Dorsolateral prefrontal cortex (tissue), 122 donors: ENCODE measurements at places on chromosomes 3 and 15.

- DNase-seq: peak; percentile 19
Observed at GRCh38 chr15:43903864-43904290, 77.1 kb downstream of the WDR76 start.

DNA sequence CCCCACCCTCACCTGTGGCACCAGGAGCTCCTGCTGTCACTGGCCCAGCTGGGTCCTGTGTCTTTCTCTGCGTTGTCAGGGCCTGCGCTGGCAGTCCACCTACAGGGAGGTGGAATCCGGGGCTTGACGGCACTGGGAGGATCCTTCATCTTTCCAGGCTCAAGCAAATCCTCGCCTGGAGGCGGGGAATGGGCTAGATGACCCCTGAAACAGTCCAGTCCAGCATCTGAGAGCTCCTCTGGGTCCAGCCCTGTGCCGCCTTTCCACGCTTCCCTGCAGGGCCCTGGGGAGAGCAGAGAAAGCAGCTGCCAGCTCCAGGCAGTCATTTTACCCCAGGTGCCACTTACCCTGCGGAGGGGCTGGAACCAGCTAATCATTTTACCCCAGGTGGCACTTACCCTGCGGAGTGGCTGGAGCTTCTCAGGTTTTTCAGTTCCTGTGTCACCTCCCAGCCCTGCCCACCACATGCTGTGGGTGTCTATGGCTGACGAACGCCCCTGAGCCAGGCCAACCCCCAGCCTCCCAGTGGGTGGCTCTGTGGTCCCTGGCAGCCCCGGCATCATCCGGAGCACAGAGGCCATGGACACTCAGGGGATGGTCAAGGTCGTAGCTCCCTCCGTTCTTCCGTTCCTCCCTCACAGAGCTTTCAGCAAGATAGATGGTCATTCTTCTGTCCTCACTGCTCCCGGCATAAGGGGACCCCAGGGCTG is 17.9 kb upstream of the ADIPOQ start:
- DNase-seq: peak; percentile 11

DNA sequence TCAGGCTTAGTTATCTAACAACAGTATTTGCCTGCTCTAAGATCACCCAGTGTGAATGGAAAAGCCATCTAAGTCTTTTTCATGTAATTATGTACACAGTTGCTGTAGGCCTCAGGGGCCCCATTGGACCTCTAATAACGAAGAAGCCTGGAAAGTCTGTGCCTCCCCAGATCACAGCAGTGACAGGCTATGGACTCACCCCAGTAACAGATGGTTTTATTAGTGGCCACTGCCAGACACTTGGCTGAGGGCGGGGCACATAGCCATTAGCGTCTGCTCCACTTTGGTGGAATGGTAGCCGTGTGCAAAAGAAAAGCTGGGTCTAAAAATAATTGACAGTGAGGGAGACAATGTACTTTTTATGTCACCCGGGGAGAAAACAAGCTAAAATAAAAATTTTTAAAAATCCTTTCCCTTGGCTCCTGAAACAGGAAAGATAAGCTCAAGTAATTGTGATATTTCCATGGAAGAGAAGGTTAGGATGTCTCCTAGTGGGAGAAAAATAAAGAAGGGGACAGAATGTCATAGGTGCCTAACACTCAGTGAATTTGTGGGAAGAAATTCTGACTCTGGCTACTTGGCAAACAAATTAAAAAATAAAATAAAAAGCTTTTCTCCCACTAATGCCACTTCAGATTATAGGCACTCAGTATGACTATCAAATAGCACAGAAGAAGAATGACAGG is 44.3 kb upstream of the ZNF385D start:
- no peak for DNase-seq

GRCh38 chr15:24924153-24924552 is 30.6 kb upstream of the SNRPN start:
- no peak for DNase-seq

DNA sequence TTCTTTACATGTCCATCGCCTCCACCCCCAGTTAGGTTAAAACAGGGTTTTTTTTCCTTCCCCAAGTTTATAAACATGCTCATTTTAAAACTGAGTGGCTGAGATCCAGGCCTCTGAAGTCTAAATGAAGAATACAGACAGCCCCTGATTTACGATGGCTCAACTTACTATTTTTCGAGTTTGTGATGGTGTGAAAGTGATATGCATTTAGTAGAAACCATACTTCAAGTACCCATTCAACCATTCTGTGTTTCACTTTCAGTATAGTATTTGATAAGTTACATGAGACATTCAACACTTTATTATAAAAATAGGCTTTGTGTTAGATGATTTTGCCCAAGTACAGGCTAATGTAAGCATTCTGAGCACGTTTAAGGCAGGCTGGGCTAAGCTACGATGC is 30.5 kb upstream of the GNB5 start:
- no peak for DNase-seq

GRCh38 chr3:28672406-28672805 is 323.8 kb upstream of the AZI2 start:
- DNase-seq: no peak

DNA sequence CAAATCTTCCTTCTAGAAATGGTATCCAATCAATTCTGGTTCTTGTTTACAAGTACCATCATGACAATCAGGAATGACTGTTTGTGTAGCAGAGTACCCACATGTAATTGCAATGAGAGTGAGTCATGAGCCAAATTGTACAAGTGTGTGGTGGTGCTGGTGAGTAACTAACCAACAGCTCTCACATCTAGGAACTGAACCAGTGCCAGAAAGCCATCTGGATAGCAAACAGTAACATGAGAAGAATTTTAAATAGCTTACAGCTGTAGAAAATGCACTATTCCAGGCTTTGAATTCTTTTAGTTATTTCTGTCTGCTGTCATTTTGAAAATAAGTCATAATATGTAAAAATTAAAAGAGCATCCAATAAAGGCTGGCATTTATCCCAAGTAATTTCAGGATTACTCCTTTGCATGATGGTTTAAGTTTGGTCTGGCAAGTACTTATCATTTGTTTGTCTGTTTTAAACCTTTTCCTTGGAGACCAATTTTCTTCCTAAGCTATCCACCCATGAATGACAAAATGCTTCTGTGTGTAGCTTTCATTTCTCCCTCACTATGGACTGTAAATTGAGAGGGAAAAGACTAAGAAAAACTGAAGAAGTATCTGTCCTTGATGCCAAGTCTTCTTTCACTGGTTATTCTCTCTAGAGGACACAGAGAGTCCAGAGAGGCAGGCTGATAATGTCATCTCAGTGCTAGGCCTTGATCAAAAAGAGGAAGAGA is 60.0 kb downstream of the PIK3CB start:
- DNase-seq: peak; percentile 88

GRCh38 chr15:71387810-71388209 is 272.5 kb downstream of the THSD4 start:
- no peak for DNase-seq

DNA sequence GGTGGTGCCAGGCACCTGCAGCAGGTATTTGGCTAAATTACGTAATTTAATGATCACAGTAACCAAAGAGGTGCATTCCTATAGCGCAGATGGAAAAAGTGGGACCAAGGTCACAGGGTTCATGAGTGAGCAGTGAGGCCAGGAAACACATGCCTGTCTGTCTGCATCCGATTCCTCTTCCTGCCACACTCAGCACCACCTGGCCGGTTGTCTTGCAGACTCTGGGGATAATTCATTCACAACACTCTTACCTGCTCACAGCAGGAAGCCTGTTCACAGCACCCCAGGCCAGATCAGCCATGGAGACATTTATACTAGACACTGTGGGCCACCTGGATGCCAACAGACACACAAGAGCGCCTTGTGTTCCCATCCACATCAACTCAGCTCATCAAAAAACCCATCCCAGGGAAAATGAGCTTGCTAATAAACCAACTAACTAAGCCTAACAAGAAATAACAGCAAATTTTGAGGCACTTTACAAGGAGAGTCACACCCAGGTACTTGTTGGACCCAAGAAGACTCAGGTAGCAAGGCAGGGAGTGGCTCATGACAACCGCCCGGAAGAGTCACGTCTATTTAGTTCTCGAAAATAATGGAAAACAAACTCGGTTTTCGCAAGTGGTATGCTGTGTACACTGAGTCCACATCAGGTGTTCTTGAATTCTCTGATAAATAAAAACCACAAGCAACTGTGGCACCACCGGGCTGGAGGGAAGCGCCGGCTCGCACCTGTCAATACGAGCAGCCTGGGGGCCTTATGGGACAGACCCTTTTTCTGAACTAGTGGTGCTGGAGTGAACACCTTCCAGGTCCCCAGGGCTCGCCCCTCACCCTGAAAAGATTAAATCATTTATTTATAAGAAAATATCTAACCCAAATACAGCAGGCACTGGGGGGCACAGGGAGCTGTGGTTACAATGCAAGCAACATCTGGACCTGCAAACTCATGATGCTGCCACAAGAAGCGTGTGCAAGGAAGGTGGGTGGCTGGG is 40.5 kb downstream of the FAM174B start:
- no peak for DNase-seq

GRCh38 chr3:51024765-51025632 is 350.3 kb downstream of the DOCK3 start:
- DNase-seq: no peak

- DNase-seq: no peak
Observed at GRCh38 chr15:88018869-88019641, 237.5 kb downstream of the NTRK3 start.

GRCh38 chr15:101329309-101329863 is 34.3 kb upstream of the SNRPA1 start:
- DNase-seq: no peak

GRCh38 chr3:196842567-196843434 is 24.9 kb upstream of the SENP5 start:
- DNase-seq: no peak

DNA sequence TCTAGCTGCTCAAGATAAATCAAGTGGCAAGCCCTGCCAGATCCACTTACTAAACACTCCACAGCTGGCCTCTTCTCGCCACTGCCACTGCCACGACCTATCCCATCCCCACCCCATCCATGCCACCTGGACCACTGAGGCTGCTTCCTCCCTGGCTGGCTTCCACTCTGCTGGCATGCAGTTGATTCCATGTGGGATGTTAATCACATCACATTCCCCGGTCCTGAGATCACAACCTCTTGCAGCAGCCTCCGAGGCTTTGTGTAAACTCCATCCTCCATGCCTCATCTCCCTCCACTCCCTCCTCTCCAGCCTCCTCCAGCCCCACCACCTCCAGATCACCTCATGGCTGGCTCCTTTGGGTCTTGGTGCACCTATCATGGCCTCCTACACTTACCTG is 7.7 kb downstream of the NCKIPSD start:
- DNase-seq: no peak

DNA sequence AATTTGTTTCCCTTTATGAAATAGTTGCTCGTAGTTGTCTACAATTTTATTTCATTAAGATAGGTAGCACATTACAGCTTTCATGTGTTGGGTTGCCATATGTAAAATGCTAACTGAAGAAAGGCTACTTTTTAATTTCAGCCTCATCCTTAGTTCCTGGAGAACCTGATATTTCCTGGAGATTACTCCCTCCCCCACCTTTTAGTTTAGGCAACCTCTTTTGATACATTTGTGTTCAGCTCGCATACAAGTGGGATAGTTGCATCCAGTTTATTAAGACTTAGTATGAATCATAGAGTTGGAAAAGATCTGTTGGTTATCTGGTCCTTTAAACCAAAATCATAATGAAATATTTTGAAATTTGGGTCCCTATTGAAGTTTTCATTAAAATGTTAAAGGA is 6.0 kb downstream of the SETD5 start:
- no peak for DNase-seq

- no peak for DNase-seq
Observed at GRCh38 chr3:192927016-192927415, 9.4 kb upstream of the MB21D2 start.

DNA sequence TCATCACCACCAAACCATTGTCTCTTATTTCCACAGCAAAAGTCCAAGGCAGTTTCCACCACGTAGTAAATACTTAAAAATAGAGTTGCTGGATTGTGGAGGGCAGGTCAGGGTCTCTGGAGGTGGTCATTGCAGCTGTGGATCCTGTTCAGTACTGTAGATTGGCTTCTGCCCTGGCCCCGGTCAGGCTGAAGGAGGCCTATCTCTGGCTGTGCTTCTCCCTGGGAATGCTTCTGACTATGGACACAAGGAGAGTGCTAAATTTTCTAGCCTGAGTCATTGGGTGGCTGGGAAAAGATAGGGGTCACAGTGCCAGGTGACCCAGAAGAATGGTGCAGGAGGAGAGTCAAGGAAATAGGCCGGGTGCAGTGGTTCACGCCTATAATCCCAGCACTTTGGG is 26.3 kb upstream of the GMPPB start:
- no peak for DNase-seq

DNA sequence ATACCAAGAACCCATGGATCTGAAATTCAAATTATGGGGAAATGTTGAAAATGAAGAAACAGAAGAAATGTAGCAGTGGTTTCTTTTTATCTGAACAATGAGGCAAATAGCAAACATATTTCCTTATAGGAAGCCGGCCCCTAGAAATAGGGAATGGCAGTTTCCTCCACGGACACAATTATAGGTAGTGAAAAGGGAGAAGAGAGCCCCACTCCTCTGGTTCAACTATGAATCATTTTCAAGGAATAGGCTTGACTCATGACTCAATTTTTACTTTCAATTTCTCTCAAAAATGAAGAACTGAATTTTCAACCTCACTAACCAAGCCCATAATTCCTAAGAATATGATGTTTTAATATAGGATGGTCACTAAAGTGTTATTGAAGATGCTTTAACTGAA is 243.1 kb downstream of the MECOM start:
- no peak for DNase-seq

DNA sequence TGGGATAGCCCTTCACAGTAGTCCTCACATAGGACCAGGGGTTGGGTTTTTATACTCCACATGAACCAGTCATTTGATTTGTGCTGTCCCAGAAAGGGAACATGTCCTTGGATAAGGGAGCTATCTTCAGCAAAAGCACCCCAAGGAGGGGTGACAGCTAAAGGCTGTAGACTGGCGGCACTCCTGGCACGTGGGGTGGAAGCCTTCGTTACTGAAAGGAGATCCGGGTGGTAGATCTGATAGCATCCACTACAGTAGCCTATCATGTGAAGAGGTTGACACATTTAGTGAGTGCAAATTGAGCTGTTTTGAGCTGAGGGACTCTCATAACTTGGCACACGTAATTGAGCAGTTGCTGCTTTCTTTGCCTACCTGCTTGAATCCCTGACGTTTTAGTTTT is 588.8 kb upstream of the GOLIM4 start:
- DNase-seq: no peak

DNA sequence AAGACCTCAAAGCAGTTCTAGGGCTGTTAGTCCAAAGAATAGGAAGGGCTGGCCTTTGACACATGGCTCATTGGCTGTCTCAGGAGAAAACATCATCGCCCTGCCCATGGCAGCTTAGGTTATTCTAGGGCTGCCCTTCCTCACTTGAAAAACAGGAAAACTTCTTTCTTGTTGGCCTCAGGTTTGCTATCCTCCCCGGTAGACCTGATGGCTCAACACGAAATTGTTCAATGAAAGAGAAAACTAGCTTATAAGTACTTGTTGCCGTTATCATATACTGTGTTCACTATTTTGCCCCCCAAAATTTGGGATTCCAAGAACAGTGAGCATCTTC is 602 bp upstream of the SLTM start:
- DNase-seq: no peak

GRCh38 chr15:99098991-99099390 is 5.9 kb upstream of the SYNM start:
- DNase-seq: no peak
